ENCODE measurements at places on chromosomes 7 and 10.

- DNase-seq = no peak
Observed at GRCh38 chr7:68785036-68785435, 813.2 kb upstream of the AUTS2 start.

- no peak for DNase-seq
Observed at GRCh38 chr7:32191305-32191704, 121.1 kb upstream of the PDE1C start.

- no peak for DNase-seq
Observed at GRCh38 chr10:111084366-111085255, 7.8 kb downstream of the ADRA2A start.

- DNase-seq = peak; percentile 6
Observed at GRCh38 chr7:2959103-2959680, 84.5 kb downstream of the CARD11 start.

- no peak for DNase-seq
Observed at GRCh38 chr7:135958173-135958572, 19.0 kb downstream of the MTPN start.

- no peak for DNase-seq
Observed at GRCh38 chr10:125990974-125991373, 94.6 kb downstream of the FANK1 start.

DNA sequence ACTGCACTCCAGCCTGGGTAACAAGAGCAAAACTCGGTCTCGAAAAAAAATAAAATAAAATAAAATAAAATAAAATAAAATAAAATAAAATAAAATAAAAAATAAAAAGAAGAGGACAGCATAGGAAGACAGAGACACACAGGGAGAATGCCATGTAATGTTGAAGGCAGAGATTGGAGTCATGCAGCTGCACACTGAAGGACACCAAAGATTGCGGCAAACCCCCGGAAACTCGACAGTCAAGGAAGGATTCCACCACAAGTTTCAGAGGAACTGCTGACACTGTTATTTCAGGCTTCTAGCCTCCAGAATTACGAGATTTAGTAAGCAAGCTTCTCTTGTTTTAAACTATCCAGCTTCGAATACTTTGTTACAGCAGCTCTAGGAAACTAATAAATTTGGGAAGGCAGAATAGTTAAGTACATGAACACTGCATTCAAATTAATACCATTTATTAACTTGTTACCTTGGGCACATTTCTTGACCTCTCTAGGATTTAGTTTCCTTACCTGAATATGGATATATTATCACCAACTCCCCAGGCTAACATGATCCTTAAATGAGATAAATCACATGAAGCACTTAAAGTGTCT lies 9.5 kb downstream of the CPED1 start:
- no peak for DNase-seq

DNA sequence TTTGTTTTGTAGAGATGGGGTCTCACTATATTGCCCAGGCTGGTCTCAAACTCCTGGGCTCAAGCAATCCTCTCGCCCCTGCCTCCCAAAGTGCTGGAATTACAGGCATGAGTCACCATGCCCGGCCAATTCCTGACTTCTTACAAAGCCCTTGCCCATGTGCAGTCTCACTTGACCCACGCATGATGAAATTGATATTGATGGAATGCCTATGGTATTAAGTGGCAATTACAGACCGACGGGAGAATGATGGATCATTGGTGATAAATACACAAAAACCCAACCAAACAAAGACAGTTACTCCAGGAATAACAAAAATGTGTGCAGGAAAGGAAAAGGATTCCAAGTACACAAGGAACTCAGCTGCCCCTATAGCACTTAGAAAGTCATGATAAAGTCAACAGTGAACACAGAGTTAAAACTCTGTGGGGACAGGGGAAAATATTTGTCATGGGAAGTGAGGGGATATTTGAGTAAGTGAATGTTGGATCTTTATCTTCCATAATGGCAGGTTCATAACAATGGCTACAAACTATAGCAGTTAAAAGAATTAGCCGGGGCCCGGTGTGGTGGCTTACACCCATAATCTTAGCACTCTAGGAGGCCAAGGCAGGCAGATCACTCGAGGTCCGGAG lies 21.6 kb downstream of the HIP1 start:
- no peak for DNase-seq

DNA sequence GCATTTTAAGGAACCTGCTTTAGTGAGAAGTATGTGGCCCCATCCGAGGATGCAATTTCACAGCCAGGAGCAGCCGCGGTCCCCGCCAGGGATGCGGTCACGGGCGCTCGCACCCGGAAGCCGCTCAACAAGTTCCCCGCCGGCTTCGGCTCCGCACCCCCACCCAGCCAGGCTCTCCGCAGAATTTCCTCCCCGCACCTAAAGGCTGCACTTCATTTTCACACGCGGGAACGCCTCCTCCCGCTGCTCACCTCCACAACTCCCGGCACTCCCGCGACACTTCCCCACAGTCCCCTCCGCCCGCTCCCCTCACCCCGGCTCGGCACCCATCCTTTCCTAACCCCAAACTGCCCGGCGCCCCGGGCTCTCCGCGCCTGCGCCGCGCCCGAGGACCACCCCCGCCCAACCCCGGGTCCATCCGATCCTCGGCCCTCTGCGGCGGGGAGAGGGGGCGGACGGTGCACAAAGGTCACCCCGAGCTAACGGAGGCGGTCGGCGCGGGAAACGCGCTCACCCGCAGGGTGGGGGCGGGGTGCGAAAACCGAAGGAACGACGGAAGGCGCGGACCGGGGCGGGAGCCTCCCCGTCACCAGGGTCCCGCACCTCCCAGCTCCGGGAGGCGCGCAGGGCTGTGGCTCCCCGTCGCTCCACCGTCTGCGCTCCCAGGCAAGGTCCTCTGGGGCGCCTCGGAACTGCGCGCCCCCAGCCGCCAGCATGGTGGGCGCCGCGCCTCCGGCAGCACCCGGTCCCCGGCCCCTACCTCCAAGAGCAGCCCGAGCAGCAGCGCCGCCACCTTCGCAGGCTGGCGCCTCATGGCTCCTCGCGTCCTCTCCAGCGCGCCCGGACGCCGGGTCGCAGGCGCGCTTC lies 558 bp downstream of the VOPP1 start:
- peak; percentile 54 for DNase-seq

DNA sequence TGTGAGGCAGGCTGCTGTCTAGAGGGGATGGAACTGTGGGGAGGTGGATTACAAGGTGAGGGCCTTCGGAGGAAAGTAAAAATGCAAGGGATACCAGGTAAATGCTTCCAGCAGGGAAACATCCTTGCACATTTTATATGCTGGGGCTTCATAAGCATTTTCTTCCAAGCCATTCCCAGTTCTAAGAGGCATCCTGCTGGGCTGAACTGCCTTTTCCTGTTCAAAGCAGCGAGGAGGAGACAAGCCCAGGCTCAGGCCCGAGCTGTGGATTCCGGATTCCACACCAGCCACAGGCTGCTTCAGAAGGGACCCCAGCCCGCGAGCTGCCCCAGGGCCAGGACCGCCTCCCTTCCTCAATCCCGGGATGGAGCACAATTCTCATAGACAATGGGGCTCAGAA lies 249.7 kb downstream of the TNS3 start:
- no peak for DNase-seq

- no peak for DNase-seq
Observed at GRCh38 chr7:94031865-94032264, 27.7 kb upstream of the BET1 start.

DNA sequence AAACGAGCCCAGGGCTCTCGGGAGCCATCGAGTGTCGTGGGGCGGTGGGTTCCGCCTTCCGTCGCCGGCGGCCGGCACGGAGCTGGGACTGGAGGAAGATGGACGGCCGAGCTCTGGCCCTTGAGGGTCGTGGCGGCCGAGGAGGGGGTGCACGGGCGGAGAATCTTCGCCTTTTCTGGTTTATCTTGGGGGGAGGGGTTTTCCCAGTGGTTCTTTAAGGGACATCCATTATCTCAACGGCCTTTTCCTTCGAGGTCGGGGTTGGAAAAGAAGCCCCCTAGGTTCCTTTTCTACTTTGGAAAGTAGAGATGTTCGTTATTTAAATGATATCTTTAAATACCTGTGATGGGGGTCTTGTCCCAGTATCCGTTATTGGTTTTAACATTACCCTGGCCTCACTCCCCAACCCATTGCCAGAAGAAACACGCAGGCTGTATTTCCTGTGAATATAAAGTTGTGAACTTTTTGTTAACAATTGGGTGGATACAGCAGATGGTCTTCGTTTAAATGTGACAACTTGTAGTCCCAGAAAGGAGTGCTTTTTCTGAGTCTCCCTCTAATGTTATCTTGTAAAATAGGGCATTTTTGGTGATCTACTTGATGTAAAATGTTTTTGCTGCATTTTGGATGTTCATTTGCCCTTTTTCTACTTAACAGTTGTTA lies 765 bp downstream of the CCAR1 start:
- DNase-seq = no peak

DNA sequence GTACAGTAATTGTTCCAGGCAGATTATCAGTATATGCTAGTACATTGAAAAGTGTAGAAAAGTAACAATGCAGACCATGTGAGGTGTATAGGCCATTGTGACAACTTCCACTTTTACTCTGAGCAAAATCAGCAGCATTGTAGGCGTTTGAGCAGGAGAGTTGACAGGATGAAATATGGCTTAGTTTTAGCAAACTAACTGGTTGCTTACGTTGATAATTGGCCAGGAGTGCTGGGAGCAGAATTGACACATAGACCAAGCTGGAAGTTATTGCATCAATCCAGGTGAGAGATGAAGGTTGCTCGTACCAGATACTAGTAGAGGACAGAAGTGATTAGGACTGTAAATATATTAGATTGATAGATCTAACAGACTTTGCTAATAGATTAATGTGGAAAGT lies 46.0 kb downstream of the LCOR start:
- no peak for DNase-seq

DNA sequence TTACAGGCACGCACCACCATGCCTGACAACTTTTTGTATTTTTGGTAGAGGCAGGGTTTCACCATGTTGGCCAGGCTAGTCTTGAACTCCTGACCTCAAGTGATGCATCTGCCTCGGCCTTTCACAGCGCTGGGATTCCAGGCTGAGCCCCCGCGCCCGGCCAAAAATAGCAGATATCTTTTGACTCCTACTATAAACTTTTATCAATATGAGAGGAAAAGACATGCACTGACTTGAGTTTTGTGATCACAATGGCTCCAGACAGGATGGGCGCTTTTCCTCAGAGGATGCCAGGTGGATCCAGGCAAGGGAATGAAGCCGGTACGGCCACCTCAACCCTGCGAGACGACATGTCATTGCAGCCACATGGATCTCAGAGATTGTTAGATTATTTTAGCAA lies 123.9 kb downstream of the DNAJB6 start:
- DNase-seq = no peak

- DNase-seq = no peak
Observed at GRCh38 chr7:113060100-113060499, 26.5 kb downstream of the GPR85 start.

DNA sequence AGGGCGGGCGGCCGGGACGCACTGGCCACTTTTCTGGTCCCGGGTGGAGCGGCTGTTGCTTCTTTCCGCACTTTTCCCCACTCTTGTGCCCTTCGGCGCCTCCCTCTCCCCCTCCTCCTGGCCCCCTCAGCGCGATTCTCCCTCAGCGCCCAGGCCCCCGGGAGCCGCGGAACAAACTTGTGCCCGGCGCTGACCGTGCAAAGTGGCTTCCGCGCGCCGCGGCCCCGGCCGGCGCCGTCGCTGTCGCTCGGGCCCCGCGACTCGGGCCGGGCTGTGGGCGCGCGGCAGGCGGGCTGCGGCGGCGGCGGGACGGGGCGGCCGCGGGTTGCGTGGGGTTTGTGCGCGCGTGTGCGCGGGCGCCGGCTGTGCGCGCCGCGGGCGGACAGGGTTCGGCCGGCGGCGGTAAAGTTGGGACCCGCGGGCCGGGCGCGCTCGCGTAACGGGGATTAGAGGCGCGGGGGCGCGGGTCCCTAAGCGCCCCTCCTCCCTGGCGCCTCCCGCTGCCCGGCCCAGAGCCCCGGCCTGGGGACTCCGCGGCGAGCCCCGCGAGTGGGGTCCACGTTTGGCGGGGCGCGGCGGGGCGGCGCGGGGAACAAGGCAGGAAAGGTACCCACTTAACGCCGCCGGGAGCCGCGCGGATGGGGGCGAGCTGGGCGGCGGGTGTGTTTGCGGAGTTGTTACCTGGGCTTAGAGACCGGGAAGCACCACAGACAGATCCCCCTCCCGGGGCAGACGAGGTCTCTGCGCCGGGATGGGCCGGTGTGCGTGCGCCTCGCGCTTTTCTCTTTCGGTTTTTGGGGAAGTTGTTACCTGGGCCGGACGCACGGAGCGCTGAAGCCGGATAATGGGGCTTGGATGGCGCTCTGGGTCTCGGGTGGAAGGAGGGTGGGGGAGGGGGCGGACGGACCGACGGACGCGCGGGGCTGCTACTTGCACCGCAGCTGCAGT lies 860 bp downstream of the ZEB1 start:
- no peak for DNase-seq

- DNase-seq = no peak
Observed at GRCh38 chr10:57420881-57421280, 846.8 kb downstream of the IPMK start.

GRCh38 chr7:23136216-23136615 lies 30.6 kb downstream of the KLHL7 start:
- DNase-seq = no peak

- DNase-seq = no peak
Observed at GRCh38 chr7:85520175-85520574, 333.3 kb upstream of the SEMA3D start.

DNA sequence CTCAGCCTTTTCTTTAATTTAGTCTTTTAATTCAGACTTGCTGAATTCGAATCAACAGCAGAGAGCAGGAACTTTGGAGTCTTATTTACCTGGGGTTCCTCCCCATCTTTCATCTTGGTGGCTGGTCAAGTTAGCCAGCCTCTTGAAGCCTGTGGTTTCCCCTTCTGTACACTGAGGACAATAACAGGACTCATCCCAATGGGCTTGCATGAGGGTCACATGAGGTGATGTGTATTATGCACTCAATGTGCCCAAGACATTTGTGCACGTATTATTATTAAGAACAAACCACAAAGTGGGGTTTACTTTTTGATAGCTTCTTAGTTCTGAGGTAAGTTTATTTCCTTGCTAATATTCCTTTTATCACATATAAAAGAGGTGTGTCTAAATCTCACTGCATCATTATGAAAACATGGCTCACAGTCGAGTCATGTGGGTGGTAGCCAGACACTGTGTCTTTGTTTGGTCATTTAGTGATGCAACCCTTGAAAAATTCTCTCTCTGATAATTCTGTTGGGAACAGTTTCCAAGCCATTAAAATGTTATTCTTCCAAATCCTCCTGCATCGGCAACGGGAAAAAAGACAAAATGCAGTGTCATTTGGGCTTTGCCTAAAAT lies 86.5 kb upstream of the GRB10 start:
- no peak for DNase-seq

DNA sequence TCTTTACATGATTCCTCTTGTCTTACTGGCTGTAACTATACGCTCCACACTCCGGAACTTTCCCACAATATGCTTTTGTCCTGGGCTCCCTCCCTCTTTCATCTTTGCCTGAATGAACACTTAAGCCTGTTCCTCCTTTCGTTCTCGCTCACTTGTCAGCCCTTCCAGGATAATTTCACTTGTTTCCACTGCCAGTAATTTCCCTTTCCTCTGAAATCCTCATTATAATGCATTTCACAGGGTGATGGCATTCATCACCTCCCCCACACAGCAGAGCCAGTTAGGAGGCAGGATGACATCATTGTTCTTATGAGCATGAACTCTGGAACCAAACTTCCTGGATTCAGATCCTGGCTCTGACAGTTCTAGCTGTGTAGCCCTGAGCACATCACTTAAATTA lies 372.6 kb downstream of the GPR158 start:
- DNase-seq = no peak

All from GF-D8 (cell line).